Astrocyte (in vitro differentiated cells and primary cell): ENCODE measurements at places on chromosomes 4 and X.

DNA sequence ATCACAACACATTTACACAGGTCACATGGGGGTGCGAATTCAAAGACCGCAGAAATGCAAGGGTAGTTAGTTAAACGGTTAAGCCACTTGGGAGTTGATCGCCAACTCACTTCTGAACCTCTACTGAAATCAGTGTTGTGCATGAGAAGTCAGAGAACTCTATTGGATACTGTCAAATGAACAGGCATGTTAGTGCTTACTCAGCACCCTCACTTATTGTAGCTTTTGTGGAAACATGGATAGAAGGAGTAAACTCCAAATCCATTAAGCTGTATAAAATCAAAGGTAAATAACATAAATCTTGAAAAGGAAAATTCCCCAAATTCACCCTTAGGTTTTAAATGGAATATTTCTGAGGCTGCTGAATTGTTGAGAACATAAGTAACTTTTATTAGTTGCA, 17.5 kb upstream of the ANXA10 start:
- no peak overlapping the region for H3K4me3 ChIP-seq
- no peak overlapping the region for H3K27ac ChIP-seq
- H3K36me3 ChIP-seq, result no peaks in the 10 kb centered on the region
- no peaks in the 10 kb centered on the region for H3K27me3 ChIP-seq
- peaks cover 7% of the 10 kb centered on the region for H3K4me1 ChIP-seq
- no peak for DNase-seq

DNA sequence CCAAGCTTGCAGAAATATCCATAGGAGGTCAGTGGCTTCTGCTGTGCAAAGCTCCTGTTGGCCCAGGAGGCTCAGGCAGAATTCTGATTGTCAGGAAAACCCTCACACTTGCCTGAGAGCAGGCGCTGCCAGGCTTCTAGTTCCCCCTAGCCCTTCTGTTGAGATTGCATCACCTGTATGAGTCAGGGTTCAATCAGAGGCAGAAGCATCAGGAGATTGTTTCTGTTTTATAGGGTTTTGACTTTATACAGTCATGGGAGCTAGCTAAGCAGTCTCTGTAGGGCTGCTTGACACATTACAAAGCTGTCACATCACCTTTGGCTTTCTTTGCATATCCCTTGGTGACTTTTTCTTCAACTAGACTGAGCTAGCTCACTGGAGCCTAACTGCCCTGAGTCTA, 27.8 kb downstream of the DIPK2B start:
- H3K27me3 ChIP-seq, result no peaks in the 10 kb centered on the region
- no peak overlapping the region for H3K4me3 ChIP-seq
- H3K27ac ChIP-seq, result no peak overlapping the region
- DNase-seq, result peak; percentile 42
- no peaks in the 10 kb centered on the region for H3K36me3 ChIP-seq

GRCh38 chrX:39755143-39756032, 342.4 kb downstream of the BCOR start:
- H3K36me3 ChIP-seq, result no peaks in the 10 kb centered on the region
- H3K4me3 ChIP-seq, result no peak overlapping the region
- peak; percentile 94 for DNase-seq
- no peaks in the 10 kb centered on the region for H3K27me3 ChIP-seq
- peak overlapping the region; percentile 88 for H3K27ac ChIP-seq
- peaks cover 47% of the 10 kb centered on the region for H3K4me1 ChIP-seq

DNA sequence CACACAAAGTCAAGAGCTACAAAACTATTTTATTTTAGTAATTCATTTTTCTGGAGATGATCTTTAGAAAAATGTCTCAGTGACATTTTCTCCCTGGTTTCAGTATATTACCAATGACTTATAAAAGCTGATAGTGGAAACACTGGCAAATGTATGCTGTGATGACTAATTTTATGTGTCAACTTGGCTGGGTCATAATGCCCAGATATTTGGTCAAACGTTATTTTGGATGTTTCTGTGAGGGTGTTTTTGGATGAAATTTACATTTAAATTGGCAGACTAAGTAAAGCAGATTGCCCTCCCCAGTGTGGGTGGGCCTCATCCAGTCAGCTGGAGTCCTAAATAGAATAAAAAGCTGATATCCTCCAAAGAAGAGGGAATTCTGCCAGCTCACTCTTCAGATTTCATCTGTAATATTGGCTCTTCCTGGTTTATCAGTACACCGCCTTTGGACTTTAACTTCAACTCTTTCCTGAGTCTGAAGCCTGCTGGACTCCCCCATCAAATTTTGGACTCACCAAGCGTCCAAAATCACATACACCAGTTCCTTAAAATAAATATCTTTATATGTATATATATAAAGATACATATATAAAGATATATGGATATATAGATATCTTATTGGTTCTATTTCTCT, 31.2 kb upstream of the RAB40A start:
- DNase-seq, result no peak
- no peaks in the 10 kb centered on the region for H3K27me3 ChIP-seq
- no peak overlapping the region for H3K27ac ChIP-seq
- H3K4me1 ChIP-seq, result no peaks in the 10 kb centered on the region
- H3K4me3 ChIP-seq, result no peak overlapping the region
- H3K36me3 ChIP-seq, result no peaks in the 10 kb centered on the region

DNA sequence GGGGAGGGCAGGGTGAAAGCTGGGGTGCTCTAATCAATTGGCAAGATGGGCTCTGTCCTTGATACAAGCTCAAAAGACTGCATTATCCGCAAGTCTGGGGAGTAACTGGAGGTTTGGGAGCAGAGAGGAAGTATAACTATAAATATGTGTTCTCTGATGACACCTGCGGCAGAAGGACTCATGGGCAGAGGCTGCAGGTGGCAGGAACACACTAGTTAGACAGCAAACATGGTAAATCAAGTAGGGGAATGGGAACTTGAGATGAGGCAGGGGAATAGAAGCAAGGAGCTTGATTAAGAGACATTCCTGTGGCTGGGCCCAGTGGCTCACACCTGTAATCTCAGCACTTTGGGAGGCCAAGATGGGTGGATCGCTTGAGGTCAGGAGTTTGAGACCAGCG, 30.3 kb downstream of the SH3KBP1 start:
- H3K4me1 ChIP-seq, result peaks cover 7% of the 10 kb centered on the region
- H3K4me3 ChIP-seq, result no peak overlapping the region
- DNase-seq, result no peak
- H3K27ac ChIP-seq, result no peak overlapping the region
- H3K27me3 ChIP-seq, result no peaks in the 10 kb centered on the region
- H3K36me3 ChIP-seq, result no peaks in the 10 kb centered on the region

DNA sequence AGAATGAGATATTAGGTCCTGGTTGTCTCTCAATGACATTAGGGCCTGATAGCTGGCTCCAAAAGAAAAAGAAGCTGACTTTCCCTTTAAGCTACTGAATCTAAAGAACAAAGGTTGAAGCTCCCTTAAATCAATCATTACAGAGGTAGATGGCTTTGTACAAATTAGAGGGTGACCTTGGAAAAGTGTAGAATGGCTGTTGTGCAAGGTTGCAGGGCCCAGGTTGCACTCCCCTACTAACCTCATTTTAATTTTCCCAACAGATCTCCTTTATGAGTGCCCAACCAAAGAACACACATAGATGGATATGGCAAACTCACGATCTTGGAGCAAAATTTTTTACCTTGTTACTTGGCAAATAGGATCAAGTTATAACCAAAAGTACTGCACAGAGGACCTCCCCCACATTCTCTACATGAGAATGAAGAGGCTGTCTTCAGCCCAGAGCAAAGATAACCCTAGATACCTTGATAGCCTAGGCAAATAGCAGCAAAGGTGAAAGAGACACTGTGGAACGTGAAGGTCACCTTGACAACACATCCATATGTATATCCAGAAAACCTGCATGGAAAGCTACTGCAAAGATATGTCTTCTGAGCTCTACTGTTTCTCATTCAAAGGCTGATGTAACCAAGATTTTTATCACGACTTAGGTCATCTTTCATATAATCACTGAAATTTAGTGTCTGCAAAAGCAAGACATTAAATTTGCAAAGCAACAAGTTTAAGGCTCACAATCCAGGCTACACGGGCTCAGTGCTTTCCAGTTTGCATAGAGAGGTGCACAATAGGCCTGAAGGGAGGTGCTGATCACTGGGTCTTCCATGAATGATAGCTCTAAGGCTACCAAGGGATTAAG, 23.0 kb downstream of the KLB start:
- H3K36me3 ChIP-seq, result no peaks in the 10 kb centered on the region
- H3K4me1 ChIP-seq, result no peaks in the 10 kb centered on the region
- no peak overlapping the region for H3K4me3 ChIP-seq
- H3K27ac ChIP-seq, result no peak overlapping the region
- no peaks in the 10 kb centered on the region for H3K27me3 ChIP-seq

- no peaks in the 10 kb centered on the region for H3K27me3 ChIP-seq
- no peak for DNase-seq
- no peaks in the 10 kb centered on the region for H3K4me1 ChIP-seq
- H3K4me3 ChIP-seq, result no peak overlapping the region
- H3K36me3 ChIP-seq, result no peaks in the 10 kb centered on the region
Observed at GRCh38 chr4:11042760-11043159, 358.2 kb upstream of the CLNK start.

GRCh38 chr4:34200535-34200934, 2043.8 kb downstream of the ARAP2 start:
- no peak for DNase-seq
- no peak overlapping the region for H3K4me3 ChIP-seq
- H3K27ac ChIP-seq, result no peak overlapping the region
- no peaks in the 10 kb centered on the region for H3K4me1 ChIP-seq
- H3K36me3 ChIP-seq, result no peaks in the 10 kb centered on the region

DNA sequence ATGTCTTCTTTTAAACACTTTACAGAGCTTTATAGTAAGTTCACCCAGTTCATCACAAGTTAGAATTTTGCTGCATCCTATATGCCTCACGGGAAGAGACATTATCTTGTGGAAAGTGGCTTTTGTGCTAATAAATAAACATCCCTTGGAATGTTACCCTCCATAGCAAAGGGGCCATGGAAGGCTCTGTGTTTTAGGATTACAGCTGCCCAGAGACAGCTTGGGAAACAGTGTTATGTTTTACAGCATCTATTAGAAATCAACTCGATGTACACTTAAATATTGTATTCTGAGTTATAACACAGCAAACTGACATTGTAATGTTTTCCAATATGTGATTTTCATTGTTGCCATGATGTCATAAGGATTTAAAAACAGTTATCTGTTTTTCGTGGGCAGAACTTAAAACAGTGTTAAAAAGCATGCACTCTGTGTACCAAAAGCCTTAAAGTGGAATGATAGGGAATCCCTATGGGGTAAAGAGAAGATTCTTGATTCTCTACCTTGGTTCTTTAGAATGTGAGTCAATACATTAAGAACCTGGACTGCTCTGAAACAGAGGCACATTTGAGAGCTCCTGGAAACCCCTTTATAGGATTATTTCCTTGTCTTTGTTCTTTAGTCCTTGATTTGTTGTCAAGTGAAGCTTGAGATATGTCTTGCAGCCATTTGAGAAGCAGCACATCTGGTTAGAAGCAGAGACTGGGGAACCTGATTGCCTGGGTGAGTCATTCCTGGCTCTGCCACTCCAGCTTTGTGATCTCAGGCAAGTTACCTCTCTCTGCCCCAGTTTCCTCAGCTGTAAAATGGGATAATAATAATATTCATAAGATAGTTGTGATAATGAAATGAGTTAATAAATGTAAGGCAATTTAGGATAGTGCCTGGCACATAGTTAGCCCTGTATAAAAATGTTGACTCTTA, 41.6 kb downstream of the ARHGAP10 start:
- no peaks in the 10 kb centered on the region for H3K36me3 ChIP-seq
- no peaks in the 10 kb centered on the region for H3K27me3 ChIP-seq
- peak overlapping the region; percentile 19 for H3K4me3 ChIP-seq
- H3K27ac ChIP-seq, result peak overlapping the region; percentile 96
- peak; percentile 68 for DNase-seq

- H3K27ac ChIP-seq, result no peak overlapping the region
- no peaks in the 10 kb centered on the region for H3K4me1 ChIP-seq
- no peaks in the 10 kb centered on the region for H3K36me3 ChIP-seq
- no peaks in the 10 kb centered on the region for H3K27me3 ChIP-seq
Observed at GRCh38 chr4:176377780-176378179, 58.0 kb downstream of the SPCS3 start.

DNA sequence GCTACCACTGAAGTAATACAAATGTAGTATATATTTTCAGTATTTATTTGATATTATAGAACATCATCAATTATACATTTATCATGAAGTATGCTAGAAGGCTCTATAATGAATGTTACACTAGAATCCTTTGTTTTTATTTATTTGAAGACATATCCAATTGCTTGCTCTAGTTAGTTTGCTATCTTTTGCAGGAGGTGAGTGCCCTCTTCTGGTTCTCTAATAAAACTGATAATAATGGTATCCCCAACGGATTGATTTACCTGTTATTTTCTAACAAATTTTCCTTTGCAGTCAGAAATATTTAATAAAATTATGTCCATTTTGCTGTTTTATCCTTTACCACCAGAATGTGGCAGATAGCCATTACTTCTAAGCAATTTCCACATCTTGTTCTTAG, 274.3 kb upstream of the TACR3 start:
- H3K4me3 ChIP-seq, result no peak overlapping the region
- no peaks in the 10 kb centered on the region for H3K27me3 ChIP-seq
- no peaks in the 10 kb centered on the region for H3K36me3 ChIP-seq
- H3K4me1 ChIP-seq, result peaks cover 4% of the 10 kb centered on the region

DNA sequence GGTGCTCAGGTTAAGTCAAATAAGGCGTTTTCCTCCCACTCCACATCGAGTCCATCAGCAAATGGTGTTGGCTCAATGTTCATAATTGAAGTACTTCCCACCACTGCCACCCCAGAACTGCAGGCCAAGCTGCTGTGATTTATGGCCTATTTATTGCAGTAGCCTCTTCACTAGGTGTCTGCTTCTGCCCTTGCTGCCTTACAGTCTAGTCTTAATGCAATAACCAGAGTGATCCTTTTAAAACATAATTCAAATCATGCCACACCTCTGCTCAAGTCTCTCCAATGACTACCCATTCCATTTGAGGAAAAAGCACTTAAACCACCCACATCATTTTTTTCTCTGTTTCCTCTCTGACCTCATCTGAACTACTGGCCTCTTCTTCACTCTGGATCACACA, 220.3 kb downstream of the KCNIP4 start:
- DNase-seq, result no peak
- no peaks in the 10 kb centered on the region for H3K36me3 ChIP-seq
- H3K4me3 ChIP-seq, result no peak overlapping the region
- no peaks in the 10 kb centered on the region for H3K27me3 ChIP-seq
- no peak overlapping the region for H3K27ac ChIP-seq

- no peaks in the 10 kb centered on the region for H3K4me1 ChIP-seq
- H3K27ac ChIP-seq, result no peak overlapping the region
- DNase-seq, result no peak
- H3K27me3 ChIP-seq, result no peaks in the 10 kb centered on the region
Observed at GRCh38 chrX:107701493-107702121, 73.3 kb downstream of the PRPS1 start.

GRCh38 chr4:183347566-183347965, 25.3 kb upstream of the CLDN24 start:
- H3K27me3 ChIP-seq, result no peaks in the 10 kb centered on the region
- peaks cover 25% of the 10 kb centered on the region for H3K4me1 ChIP-seq

GRCh38 chr4:30863021-30863420, 142.9 kb downstream of the PCDH7 start:
- peak; percentile 82 for DNase-seq
- H3K4me1 ChIP-seq, result peaks cover 25% of the 10 kb centered on the region
- no peaks in the 10 kb centered on the region for H3K27me3 ChIP-seq
- no peaks in the 10 kb centered on the region for H3K36me3 ChIP-seq
- H3K27ac ChIP-seq, result no peak overlapping the region

- H3K36me3 ChIP-seq, result no peaks in the 10 kb centered on the region
- peak overlapping the region; percentile 58 for H3K4me3 ChIP-seq
Observed at GRCh38 chrX:133414406-133415275, 648 bp downstream of the GPC4 start.

GRCh38 chrX:15864023-15864422, 9.4 kb upstream of the AP1S2 start:
- no peaks in the 10 kb centered on the region for H3K27me3 ChIP-seq
- no peaks in the 10 kb centered on the region for H3K36me3 ChIP-seq
- peaks cover 3% of the 10 kb centered on the region for H3K4me1 ChIP-seq
- no peak overlapping the region for H3K4me3 ChIP-seq
